ENCODE measurements at places on chromosomes 4 and X. TPM values are rescaled to one million over a fixed set of nuclear protein-coding genes. Genes with fewer than 3 reads are reported as not detected.

- no peak for DNase-seq
These were observed 139.2 kb downstream of the TMEM164 start for GRCh38 chrX:110142096-110142495.

DNA sequence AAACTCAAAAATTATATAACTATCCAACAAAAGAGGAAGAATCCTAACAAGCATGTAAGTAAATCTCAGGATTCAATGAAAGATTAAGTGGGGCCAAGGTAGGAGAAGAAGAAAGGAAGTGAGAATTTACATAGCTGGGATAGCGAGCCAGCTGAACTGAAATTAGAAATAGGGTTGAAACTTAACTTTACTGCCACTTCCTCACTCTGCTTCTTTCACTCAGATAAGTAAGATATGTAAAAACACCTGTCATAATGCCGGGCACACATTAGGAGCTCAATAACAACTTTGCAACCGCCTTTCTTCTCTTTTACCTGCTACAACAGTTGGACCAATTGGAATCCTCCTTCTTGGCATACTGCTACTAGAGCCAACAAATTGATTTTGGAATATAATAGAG, 129.4 kb downstream of the CNKSR2 start:
- no peak for DNase-seq

Gene KIF4A
- 0.29 TPM for total RNA-seq

Gene SLC2A9
- total RNA-seq = 12.4 TPM

Gene TECRL
- 636 TPM for total RNA-seq

- no peak for DNase-seq
These were observed 64.4 kb downstream of the SH3KBP1 start for GRCh38 chrX:19823031-19823430.

Gene FGD1
- 4.6 TPM for total RNA-seq

Gene ARR3
- total RNA-seq = not detected

GRCh38 chr4:38062776-38063097, 102.5 kb downstream of the PTTG2 start:
- DNase-seq = no peak

DNA sequence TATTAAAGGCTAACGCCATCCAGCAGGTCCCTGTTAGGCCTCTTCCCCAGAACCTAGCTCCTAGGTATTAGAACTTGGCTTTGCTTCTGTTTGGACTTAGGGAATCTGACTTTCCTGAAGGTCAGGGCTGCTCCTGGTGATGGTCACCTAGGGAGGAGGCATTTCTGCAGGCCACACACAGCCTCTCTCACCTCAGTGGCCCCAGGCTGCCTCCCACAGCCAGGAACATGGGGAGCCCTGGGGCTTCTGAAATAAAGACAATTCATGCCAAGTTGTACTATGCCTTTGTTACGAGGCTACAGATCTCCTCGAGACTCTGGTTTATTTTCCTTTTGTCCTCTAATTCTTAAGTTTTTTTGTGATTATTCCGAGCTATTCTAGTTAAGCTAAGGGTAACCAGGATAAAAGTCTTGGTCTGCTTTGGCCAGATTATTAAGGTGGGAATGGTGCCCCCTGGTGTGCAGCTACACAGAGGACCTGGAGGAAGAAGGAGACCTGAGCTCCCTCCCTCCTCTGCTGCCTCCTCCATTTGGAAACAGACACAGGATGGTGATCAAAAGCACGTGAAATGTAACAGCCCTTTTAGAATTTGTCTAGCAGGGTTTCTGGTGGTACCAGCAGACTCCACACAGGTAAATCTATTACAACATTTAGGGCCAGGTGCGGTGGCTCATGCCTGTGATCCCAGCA, 131.0 kb downstream of the DCLK2 start:
- DNase-seq = peak; percentile 71

Gene SPANXN3
- total RNA-seq = not detected

DNA sequence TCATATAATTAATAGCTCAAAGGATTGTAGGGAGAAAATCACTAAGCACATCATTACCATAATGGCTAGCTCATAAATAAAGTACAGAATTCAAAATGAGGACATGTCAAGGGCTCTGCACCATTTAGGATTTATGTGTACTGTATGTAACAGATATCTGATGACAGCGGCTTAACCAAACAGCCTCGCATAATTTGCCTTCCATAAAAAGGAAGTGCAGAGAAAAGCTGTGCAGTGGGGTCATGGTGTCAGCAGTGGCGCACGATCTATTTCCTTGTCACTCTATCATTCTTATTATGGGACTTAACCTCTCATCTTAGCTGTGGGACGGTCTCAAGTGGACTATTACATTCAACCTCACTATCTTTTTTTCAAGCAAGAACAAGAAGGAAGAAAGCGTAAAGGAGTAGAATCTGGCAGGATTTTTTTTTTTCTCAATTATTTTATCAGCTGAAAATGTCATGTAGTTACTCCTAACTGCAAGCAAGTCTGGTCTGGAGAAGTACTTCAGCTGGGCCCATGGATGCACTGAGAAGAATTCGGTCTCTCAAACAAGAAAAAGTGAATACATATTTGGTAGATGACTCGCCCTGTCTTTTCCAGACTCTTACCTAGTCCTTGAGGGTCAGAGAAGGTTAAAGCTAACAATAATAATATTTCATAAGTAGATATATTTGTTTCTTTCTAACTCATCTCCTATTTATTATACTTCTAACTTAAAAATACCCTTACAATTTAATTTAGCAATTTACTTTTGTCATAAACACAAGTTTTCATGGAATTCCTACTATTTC, 94.6 kb downstream of the COX18 start:
- DNase-seq = no peak

DNA sequence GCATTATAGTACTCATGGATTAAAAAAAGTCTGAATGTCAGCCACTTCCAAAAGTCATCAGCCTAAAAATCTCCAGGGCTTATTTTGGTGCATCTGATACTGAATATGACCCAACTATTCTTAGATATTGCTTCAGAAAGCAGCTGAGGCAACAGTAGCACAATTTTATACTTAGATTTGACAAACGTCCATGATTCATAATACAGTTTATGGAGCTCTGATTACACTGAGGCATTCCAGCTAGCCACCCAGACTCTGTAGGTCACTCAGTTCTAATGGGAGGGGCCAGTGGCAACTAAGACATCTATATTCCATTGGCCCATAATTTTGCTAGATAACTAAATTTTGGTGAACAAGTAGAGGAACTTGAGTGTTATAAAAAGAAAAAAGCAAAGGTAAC, 10.3 kb downstream of the SPATA4 start:
- no peak for DNase-seq

- DNase-seq = no peak
These were observed 22.9 kb downstream of the MID2 start for GRCh38 chrX:107848591-107848990.

Gene NEUROG2
- total RNA-seq = not detected

Gene GCNA
- total RNA-seq = 1.3 TPM

All from left cardiac atrium (tissue), 4 donors.